ENCODE measurements at places on chromosomes 2 and 18.

DNA sequence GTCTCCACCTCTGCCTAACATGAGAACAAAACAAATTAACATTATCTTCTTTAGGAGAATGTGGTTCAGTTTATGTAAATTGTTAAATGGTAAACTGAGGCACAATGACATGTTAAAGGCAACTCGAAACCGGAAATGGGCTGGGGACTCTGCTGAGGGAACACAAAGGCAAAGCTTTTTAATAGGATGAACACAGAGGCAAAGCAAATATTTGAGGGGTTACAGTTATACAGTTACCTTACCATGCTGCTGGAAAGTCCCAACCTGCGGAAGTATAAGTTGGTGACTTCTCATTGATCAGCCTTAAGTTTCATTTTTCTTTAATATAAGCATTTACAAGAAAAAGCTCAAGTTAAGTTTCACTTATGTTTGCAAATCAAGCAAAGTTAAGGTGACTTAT, 195.0 kb downstream of the DLGAP1 start:
- no peak for DNase-seq

- DNase-seq = no peak
Measured at GRCh38 chr2:109721135-109721534, 73.0 kb upstream of the RGPD5 start.

DNA sequence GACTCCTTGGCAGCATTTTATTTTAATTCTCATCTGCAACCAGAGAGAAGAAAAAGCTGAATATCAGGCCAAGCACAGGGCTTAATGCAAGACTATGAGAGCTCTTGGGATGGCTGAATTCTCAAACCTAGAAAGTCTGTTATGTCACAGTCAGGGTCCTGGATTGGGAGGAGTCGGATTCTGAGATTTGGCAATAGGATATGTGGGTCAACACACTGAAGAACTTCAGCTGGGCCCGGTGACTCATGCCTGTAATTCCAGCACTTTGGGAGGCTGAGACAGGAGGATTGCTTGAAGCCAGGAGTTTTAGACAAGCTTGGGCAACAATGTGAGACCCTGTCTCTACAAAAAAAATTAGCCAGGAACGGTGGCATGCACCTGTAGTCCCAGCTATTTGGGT, 102.4 kb downstream of the COL3A1 start:
- DNase-seq = no peak

DNA sequence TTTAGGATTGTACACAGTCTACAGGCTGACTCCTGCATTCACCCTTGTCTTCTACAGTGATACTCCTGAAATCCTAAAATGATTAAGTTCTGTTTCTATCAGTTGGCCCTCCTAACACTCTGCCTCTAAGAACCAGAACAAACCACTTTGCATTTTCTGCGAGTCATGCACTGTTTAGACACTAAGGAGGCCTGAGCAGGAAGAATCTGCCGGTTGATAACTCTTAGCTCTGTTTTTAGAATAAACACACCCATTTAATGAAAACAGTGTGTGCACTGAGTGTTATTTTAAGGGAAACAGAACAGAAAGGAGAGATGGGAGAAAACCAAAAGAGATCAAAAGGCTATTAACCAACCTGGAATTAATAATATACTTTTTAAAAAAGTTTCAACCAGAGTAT, 22.9 kb upstream of the SSB start:
- DNase-seq = no peak

GRCh38 chr2:198285216-198285615, 480.8 kb downstream of the PLCL1 start:
- no peak for DNase-seq

DNA sequence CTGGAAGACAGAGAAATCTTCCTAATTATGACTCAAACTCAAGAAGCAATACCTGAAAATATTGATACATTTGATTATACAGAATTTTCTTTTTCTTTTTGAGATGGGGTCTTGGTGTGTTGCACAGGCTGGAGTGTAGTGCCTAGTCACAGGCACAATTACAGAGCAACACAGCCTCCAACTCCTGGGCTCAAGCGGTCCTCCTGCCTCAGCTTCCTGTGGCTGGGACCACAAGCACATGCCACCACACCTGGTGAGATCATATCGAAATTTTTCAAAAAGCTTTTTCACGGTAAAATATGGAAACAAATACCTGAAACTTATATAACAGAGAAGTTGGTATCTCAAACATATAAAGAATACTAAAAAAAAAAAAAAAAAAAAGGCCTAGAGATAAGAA, 27.9 kb downstream of the TGFBRAP1 start:
- DNase-seq = no peak

GRCh38 chr18:77039196-77040130, 93.1 kb downstream of the MBP start:
- DNase-seq = no peak

GRCh38 chr18:39911716-39912115, 2043.3 kb upstream of the PIK3C3 start:
- DNase-seq = no peak

DNA sequence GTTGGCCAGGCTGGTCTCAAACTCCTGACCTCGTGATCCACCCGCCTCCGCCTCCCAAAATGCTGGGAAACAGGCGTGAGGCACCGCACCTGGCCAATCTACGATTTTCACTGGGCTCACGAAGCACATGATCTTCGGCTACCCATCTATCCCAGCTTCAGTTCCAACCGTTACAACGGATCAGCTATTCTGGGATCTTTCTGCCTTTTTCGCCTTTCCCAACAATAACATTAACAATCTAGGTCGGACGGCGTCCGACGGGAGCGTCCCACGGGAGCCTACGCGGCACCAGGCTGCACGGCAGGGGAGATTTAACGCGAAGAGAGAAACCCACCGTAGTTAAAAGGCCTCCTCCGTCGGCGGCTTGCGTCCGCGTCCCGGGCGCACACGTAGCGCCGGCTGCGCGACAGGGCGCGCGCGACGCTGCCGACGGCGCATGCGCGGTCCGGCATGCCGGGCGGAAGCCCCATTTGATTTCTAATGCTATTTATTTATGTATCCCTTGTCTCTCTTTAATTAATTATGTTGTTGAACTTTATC, at the start of gene MSL3B:
Gene MSL3B (minus strand): TSS at position 394 of the 540 bp plus-strand sequence.
- peak; percentile 29 for DNase-seq

DNA sequence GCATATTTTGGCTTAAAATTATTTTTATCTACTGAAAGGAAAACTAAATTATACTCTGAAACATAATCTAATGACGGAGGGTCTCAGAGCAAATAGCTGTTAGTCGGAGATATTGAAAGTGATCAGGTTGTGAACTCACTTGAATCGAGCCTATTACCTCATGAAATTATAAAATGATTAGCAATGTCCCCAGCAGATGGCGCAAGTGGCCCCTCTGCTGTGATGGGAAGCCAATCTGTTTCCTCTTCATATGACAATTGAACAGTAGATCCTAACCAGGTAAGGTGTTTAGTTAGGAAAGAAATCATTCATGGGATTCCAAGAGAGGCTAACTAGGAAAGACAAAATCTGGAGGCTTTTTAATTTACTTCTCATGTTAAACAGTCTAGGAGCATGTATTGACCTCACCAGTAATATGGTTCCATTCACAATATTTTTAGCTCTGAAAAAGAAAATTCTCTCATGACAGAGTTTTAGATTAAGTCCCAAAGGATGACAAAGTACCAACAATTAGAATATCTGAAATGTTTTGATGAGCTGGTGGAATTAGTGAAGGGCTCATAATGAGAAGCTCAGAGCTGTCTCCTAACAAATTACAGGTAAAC, 29.9 kb upstream of the MPPE1 start:
- peak; percentile 45 for DNase-seq

DNA sequence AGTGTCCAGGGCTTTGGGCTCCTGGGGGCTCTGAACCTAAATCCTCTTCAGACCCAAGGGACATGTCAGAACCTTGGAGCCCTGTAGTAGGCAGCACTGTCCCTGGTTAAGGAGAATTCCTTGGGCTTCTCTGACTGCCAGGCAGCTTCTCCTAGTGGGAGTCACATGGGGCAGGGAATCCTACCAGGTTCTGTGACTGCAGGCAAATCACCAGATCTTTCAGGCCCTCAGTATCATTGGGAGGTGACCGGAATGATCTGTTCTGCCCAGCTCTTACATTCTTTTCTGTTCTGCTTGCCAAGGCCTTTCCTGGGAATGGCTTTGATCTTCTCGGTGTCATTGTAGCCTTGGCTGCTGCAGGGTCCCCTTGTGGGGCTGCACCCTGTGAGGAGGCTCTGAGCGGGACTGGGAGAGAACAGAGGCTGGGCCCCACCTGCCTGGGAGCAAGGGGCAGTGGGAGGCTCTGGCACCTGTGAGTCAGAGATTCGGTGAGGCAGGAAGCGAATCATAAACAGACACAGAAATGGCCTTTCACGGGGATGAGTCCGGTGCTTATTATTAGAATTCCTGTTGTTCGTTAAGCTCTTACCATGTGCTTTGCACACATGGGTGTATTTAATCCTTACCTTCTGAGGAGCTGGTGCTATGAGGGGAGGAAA, 14.1 kb downstream of the CEP68 start:
- no peak for DNase-seq

DNA sequence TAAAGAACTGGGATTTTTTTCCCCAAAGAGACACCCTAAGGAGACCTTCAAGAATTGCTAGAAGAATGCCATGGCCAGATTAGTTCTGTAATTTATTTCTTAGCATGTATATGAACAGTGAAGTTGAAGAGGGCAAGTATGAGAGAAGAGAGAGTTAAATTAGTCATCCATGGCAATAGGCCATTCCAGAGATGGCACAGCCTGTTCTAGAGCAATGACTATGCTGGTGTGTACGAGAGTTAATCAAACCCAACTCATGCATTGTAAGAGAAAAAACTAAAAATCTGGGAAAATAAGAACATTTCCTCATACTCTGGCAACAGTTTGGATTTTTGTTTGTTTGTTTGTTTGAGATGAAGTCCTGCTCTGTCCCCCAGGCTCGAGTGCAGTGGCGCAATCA, 112.1 kb upstream of the PIK3C3 start:
- DNase-seq = no peak

GRCh38 chr2:131580187-131580586, 52.5 kb downstream of the CCDC74A start:
- no peak for DNase-seq

GRCh38 chr2:100294162-100294497, 28.2 kb downstream of the LONRF2 start:
- DNase-seq = no peak

DNA sequence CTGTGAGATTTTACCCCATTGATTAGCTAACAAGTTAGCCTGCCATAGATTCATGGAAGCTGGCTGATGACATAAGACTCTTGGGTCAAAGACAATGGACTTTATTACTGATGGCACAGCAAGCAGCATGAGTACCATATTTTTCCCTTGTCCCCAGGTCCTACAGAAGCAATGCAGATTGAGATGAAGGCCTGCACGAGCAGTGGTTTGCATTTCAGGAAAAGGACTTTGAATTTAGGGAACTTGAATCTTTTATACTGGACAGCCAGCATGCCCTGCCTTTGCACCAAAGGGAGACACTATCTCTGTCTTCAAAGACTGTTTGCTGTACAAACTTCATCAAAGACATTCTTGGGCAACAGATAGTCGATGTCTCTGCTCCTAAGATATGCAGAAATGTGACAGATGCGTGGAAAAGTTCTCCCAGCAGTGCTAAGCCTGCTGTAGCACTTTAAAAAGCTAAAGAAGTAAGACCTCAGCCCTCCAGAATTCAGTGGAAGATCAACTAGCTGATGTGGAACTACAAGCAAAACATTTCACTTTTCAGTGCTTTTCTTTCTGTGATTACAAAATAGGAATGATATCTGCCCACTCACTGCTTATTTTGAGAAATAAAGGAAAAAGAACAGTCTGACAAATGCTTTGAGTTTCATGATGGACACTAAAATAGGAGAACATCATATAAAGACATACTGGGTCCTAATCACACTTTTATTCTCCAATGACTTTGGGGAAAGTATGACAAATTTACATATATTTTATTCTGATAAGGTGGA, 44.4 kb upstream of the TANK start:
- no peak for DNase-seq

DNA sequence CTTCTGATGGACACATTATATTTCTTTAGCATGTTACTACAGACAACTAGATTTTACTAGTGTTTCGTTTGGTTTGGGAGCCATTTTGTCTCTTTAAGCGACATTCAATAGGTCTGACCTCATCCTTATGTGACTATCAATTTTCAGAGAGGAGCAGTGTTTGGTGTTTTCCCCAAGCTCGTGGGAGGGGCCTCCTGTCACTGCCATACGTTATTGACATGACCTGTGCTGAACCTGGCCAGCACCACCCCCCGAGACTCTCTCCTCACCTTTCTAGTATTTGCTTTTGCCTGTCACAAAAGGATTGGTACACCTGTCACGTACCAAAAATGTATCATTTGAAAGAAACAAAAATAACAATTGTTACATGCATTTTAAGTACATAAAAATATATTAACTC, 69.3 kb downstream of the PSMG2 start:
- DNase-seq = no peak

DNA sequence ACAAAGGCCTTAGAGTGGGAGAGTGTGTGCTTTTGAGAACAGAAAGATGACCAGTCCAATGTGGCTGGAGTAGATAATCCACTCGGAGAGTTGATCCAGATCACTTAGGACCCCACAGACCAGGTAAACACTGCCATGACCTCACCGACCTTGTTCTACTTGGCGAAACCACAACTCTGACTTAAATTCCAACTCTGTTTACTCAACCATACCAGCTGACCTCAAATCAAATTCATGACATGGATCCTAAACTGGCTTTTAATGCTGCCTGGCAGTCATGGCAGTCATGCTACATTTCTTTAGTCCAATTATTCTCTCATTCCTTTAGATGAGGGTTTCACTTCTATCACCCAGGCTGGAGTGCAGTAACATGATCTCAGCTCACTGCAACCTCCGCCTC, 347.1 kb upstream of the FAM98A start:
- DNase-seq = no peak

DNA sequence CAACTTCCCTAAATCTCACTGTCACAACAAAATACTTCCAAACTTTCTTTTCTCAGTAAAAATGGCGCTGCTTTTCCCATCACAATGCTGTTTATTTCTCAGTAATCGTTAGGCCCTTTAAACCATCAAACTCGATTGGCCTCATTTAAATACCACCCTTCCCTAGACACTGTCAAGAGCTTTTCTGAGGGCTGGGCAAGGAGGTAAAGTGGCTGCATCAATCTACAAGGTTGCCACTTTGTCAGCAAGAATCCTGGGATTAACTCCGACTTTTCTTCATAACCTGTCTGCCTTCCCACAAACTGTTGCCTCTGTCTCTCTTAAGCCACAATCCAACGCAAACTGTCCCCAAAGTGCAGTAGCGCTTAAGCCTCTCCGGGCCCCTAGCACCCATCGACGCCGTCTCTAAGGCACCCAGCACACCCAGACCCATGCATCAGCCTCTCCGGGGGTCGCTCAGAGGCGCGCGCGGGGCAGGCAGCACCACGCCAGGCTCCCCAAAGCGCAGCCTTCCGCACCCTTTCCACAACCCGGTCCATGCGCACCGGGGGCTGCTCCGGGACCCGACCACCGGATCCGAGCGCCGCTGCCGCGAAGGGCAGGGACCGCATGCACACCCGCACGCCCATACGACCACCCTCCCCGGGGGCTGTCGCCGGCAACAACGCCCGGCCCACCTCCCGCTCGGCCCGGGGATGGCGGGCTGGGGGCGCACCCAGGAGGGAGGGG, 683 bp downstream of the MBOAT2 start:
- DNase-seq = no peak

Measured in activated CD8-positive, alpha-beta memory T cell treated with anti-CD3 and anti-CD28 coated beads for 48 hours (primary cell).